ENCODE measurements at places on chromosomes 13 and 19.

DNA sequence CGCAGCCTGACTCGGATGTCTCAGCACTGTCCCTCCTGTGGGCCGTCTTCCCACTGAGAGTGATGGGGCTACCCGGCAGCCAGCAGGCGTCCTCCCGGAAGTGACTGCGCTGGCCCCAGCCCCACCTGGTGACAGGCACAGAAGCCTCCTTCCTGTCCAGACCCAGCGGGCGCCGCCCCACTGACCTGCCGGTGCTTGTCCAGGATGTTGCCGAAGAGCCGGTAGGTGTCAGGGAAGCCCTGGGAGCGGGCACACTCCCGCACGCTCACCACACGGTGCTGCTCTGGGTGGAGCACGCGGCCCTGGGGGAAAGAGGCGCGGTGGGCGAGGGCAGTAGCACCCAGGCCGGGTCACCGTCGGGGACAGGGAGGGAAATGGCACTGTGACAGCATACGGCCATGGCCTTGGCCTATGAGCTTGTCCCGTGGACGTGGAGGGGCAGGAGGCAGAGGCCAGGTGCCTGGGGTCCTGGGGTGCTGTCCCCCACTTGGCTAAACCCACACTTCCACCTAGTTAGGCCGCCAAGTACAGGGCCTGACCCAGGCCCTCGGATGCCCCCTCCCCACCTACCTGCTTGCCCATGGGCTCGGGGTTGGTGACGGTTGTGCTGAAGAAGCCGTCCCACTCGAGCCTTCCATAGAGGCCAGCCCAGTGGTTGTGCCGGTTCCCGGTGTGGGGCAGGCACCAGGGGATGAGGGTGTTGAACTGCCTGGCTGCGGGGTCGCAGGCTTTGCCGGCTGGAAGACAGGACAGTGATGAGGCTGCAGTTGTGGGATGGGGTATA, 16.0 kb upstream of the EIF3G start:
- no peak for DNase-seq

DNA sequence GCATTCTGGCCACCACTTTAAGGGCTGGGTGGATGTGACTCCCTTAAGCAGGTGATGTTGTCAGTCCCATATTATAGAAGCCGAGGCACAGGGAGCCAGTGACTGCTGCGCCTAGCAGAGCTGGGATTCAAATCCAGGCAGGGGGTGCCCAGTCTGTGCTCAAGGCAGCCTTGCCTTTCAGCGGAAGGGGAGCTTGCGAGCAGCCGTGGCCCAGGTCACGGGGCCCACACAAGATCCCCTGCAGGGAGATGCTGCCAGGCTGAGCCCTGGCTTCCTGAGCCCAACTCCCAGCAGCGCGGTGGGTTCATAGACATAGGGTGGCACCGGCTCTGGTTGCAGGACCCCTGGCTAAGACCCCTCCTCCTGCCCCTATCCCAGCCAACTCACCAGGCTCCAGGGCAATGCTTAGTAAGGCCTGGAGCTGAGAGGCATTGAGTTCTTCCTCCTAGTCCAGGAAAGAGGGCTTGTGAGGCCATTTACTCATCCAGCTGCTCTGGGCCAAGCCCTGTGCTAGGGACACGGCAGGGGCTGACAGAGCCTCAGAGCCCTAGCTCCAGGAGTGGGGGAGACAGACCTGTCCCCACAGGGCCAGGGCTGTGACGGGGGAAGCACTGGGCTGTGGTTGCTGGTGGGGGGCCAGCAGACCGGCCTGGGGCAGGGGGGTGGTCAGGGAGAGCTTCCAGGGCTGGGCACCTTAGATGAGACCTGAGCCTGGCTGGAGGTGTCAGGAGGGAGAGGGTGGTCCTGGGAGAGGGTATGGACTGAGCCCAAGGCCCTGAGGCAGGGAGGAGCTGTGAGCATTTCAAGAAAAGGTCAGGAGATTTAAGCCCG, 9.6 kb downstream of the CAPN12 start:
- no peak for DNase-seq

DNA sequence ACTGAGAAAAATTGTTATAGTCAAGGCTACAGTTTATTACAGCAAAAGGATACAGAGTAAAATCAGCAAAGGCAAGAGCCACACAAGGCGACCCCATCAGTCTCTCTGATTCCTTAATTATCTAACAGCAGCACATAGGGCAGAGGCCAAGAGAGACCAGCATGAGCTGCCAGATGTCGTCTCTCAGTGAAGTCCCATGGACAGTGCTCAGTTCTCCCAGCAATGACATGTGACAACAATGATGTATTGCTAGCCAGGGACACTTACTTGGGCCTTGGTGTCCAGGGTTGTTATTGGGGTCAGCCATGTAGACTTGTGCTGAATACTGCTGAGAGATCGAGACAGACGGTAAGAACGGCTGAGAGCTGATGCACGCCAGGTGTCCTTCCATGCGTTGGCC, 22.3 kb downstream of the ZSWIM9 start:
- no peak for DNase-seq

DNA sequence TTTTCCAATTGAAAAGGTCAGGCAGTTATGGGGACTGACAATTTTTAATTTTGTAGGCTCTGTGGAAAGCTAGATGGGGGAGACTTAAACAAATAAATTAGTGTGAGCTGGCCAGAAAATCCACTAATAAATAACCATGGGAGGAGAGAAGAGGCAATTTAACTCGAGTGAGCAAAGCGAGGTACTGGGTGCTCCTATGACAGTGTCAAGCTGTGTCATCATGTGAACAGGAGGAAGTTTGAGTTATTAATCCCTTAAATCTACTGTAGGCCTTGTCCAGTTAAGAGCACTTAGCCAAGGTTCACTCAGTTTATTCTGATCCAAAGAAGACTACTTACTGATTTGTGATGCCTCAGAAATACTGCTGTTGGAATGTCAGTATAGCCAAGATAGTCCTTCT, 122.8 kb downstream of the OXGR1 start:
- no peak for DNase-seq

GRCh38 chr13:32086791-32087441, 55.3 kb downstream of the FRY start:
- no peak for DNase-seq

DNA sequence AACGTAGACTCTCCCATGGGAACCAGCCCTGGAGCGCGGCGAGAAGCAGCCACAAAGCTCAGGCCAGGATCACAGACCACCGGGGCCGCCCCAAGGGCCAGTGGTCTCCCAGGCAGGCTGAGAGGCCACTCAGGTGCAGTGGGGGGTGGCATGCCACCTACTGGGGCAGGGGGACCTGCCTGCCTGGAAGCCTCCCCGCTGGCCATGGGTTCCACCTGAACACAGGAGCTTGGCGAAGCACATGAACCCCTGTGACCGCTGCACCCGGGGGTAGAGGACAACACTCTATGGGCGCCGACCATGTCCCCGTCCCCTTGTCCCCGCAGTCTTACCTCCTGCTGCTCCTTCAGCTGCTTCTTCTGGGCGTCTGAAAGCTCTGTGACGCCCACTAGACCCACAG, 6.8 kb upstream of the TM6SF2 start:
- no peak for DNase-seq

DNA sequence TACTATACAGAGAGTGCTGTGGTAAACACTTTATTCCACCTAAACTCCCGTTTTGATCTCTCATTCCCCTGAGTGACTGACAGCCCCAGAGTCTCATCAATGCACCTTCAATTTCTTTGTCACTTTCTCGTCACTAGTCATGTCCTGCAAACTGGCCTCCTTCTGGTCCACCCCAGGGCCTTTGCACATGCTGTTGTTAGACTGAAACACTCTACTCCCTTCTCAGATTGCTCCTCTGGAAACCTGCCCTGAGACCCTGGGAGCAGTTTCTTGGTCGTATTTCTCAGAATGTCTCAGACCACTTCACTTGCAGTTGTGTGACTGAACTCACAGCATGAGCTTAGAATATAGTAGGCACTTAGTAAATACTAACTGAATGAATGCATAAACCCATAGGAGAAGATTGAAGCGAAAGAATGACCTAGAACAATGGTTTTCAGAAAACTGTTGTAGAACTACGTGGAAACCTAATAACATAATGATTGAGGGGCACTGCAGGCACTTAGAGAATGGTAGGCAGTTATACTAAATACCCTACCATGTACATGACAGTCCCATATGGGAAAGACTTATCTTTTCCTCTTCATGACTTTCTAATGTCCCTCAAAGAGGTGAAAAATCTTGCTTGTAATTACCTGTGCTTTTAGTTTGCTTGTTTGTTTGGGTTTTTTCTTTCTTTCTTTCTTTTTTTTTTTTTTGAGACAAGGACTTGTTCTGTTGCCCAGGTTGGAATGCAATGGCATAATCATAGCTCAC, 144.8 kb downstream of the IER2 start:
- DNase-seq: no peak

DNA sequence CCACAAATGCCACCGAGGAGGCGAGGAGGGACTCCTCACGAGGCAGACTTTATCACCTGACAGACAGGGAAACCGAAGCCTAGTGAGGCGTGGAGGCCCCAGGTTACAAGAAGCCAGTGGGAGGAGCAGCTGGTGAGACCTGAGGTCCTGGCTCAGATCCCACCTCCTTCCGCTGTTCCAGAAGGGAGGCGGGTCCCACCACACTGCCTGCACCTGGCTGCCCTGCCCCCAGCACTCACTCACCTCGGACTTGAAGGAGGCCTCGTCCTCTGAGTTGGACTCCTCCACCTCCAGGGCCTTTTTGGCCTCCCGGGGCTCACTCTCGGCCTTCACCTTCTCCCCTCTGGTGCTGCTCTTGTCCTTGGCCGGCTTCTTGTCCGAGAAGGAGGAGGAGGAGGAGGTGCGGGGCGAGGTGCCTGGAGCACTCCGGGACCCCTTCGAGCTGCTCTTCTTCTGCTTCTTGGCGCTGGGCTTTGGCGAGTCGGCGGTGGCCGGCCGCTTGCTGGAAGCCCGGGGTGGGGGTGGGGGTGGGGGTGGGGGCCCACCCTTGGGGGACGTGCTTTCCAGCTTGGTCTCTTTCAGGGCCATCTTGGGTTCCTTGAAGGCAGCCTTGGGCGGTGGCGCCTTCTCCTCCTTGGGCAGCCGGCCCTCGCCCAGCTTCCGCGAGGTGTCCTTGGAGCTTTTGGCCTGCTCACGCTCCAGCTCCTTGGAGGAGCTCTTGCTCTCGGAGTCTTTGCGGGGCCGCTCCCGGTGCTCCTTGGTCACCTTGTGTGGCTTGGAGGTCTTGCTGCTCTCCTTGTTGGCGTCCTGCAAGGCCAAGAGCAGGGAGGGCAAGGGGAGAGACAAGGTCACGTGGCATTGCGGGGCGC, 57.7 kb downstream of the MLLT1 start:
- no peak for DNase-seq

- DNase-seq: no peak
Measured at GRCh38 chr13:68846663-68847062, 1261.0 kb upstream of the ATXN8OS start.

DNA sequence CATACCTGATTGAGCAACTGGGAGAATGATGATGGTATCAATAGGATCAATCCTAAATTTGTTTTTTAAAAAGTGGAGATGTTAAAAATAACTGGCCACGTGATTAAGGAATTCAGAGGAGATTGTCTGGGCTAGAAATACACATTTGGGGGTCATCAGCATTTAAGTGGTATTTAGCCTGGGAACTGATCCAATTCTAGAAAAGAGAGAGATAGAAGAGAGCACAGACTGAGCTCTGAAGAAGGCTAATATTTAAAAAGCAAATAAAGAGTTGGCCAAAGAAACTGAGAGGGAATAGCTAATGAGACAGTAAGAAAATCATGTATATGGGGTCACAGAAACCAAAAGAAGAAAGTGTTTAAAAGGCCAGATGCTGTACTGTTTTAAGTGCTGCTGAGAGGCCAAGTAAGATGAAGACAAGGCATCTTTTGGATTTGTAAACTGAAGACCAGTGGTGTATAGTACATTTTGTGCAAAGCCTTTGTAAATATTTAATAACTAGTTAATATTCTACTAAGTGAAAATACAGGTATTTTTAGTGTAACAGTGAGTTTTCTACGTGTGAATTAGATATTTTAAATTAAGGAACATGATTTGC, 40.2 kb downstream of the UBL3 start:
- DNase-seq: no peak

GRCh38 chr19:31574251-31574973, 225.2 kb upstream of the TSHZ3 start:
- no peak for DNase-seq

GRCh38 chr13:98942997-98943396, 34.9 kb downstream of the DOCK9 start:
- DNase-seq: no peak

GRCh38 chr19:39671739-39672363, 16.1 kb downstream of the LGALS16 start:
- no peak for DNase-seq

GRCh38 chr13:67355812-67356476, 125.8 kb upstream of the PCDH9 start:
- no peak for DNase-seq

- no peak for DNase-seq
Measured at GRCh38 chr19:15381429-15381828, 1.8 kb upstream of the AKAP8 start.

DNA sequence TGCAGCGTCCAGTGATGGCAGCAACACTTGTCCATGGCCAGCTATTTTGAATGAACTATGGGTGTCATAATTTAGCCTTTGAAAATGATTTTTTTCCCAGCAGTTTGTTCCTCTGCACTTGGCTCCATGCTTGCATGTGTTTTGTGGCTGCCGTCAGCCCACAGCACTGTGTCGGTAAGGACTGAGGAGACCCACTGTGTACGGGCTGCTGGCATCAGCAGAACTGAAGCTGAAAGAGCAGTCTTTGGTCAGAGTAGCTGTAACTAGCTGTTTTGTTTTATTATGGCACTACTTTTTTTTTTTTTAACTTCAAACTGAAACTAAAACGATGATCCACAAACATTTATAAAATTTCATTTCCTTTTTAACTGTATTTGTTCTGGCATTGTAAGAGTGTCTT, 50.3 kb upstream of the TEX29 start:
- no peak for DNase-seq

DNA sequence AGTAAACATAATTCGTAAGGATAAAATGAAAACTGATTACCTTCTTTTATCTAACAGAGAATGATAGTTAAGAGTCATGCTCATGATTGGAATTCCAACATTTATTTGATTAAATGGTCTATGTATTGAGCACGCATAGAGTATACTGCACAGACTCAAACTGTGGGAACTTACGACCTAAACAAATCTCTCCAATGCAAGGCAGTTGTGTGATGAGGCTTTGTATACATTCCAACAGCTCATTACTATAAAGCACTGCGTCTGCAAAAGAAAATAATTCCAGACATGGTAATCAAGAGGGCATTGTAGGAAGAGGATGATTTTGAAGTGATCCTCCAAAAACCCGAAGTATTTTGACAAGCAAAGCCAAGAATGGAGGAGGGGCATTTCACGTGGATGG, 169.5 kb downstream of the NUFIP1 start:
- no peak for DNase-seq
